Stimulated activated CD8-positive, alpha-beta memory T cell treated with anti-CD3 and anti-CD28 coated beads, Interleukin-4, amount 100 ng/mL, for 1 hour (primary cell): ENCODE measurements at places on chromosomes 12 and 14.

DNA sequence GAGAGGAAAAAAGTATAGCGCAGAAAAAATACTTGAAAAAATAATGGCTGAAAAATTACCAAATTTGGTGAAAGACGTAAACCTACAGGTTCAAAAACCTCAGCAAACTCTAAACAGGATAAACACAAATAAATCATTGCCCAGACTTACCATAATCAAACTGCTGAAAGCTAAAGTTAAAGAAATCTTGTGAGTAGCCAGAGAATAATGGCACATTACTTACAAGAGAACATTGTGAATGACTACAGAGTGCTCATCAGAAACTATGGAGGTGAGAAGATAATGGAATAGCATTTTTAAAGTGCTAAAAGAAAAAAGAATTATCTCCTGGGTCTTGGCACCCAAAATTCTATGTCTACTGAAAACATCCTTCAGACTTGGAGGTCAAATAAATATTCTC, 36.0 kb downstream of the ATF1 start:
- no peak for DNase-seq

GRCh38 chr14:56862836-56863235, 52.6 kb upstream of the OTX2 start:
- no peak for DNase-seq

- no peak for DNase-seq
These were observed 10.9 kb upstream of the TFCP2 start for GRCh38 chr12:51183816-51184215.

GRCh38 chr12:92604786-92605185, 98.0 kb upstream of the PLEKHG7 start:
- DNase-seq = no peak

GRCh38 chr12:62006076-62006732, 254.0 kb upstream of the USP15 start:
- DNase-seq = no peak

- no peak for DNase-seq
These were observed 194.0 kb downstream of the DPF3 start for GRCh38 chr14:72699852-72700257.

- DNase-seq = no peak
These were observed 41.4 kb upstream of the AMIGO2 start for GRCh38 chr12:47121146-47121545.

DNA sequence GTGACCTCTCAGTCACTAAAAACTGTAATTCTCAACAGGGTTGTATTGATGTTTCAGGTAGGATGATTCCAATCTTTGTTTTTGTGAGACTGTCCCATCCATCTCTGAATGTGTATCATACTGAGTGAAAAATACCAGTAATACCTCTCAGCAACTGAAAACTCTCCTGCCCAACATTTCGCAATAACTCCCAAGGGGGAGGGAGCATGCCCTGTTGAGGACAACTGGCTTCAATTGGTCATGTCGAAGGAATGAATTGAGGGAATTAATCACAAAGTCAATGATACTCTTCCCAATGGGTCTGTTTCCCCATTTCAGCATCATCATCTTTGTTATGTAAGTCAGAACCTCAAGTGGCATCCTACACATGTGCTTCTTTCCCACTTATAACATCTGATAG, 102.4 kb upstream of the E2F7 start:
- no peak for DNase-seq

GRCh38 chr14:51430633-51431032, 190.6 kb downstream of the TMX1 start:
- no peak for DNase-seq

GRCh38 chr12:128586451-128587029, 237.2 kb downstream of the SLC15A4 start:
- DNase-seq = no peak
